ENCODE measurements at places on chromosomes 13 and 19. TPM values are rescaled to one million over a fixed set of nuclear protein-coding genes. Genes with fewer than 3 reads are reported as not detected.

GRCh38 chr19:45733160-45733810 lies at the start of gene MEIOSIN:
MEIOSIN (plus strand) TSS chr19:45733439; CDS start chr19:45735377, 1,938 bp downstream.
- H3K27me3 ChIP-seq = no peaks in the 10 kb centered on the region
- no peak within 1 kb of the TSS for H3K4me3 ChIP-seq
- H3K27ac ChIP-seq = no peak within 1 kb of the TSS
- no peak for DNase-seq

Gene TEKTIP1
- polyA plus RNA-seq = not detected

Gene ODAD3
- polyA plus RNA-seq = 0.09 TPM

DNA sequence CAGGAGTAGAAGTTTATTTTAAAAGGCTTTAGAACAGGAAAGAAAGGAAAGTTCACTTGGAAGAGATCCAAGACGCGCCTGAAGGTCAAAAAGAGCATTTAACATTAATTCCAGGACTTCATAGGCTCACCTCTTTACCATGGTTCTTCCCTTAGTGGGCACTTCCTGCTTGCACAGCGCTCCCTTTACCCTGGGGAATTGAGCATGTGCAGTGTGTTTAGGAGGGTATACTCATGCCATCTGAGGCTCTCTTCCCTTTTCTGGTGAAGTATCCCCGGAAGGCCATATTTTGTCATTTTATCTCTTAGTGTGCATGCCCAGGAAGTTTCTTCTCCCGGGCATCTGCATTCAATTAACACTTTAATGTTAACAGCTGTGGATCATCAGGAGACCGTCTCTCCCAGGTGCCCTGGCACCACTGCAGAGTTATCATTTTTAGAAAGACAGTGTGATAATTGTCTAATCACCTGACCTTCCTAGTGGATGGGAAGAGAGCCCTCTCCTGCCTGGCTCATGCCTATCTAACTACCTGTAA lies 66.1 kb upstream of the ABCC4 start:
- no peak overlapping the region for H3K4me3 ChIP-seq
- no peaks in the 10 kb centered on the region for H3K27me3 ChIP-seq
- no peak for DNase-seq
- H3K36me3 ChIP-seq = no peaks in the 10 kb centered on the region

Gene CEACAM3
- not detected for polyA plus RNA-seq

All from keratinocyte (primary cell).